ENCODE measurements at places on chromosomes 12 and 14.

DNA sequence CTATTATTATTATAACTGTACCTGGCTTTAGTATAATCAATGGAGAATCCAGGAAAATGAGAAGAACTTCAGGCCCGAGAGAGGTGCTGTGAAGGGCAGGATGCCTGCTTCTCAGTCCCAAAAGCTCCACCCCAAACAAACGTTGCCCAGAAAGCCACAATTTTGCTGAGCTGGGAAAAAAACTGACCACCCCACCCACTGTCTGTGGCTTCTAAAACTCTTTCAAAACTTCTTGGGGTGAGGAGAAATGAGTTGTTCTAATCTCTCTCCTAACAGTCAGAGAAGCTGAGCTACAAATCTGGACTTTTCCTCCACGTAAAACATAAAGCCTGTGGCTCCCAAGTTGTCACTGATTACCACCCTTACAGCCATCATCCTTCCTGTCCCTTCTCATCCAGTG lies 13.4 kb downstream of the VDR start:
- no peak for DNase-seq

DNA sequence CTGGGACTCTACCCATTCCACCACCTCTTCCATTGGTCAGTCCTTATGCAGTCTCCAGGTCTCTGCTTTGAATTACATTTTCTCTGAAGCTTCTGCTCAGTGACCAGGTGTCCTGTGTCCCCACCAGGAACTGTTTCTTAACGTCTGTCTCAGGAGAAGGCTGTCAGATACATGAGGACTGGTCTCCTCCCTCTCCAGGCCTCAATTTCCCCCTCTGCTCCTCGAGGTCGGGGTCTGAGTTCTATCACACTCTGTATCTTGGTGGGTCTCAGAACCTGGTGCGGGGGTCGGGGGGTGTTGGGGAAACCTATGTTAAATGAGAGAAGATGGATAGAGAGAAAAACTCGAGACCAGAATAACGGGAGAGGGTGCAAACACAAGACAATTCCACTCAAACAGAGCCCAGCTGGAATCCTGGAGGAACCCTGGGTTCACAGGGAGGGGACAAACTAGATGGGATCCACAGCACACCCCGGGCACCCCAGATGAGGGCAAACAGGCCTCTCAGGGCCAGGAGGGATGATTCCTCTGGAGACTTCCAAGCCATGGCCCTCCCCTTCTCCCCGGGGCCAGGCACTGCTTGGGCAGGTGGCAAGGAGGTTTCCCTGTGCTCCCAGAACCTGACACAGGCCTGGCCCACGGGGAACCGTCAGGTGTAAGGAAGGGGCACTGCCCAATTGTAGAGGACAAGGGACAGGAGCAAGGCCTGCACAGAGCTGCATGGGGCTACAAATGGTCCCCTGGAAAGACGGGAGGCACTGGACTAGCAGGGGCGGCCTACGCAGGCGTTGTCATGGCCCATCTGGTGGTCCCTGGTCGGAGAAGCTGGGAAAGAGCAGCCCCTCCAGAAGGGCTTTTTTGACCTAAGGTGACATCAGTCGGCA lies 313.2 kb upstream of the DIO3 start:
- no peak for DNase-seq

GRCh38 chr14:100619396-100620254 lies 32.4 kb upstream of the BEGAIN start:
- DNase-seq = no peak

DNA sequence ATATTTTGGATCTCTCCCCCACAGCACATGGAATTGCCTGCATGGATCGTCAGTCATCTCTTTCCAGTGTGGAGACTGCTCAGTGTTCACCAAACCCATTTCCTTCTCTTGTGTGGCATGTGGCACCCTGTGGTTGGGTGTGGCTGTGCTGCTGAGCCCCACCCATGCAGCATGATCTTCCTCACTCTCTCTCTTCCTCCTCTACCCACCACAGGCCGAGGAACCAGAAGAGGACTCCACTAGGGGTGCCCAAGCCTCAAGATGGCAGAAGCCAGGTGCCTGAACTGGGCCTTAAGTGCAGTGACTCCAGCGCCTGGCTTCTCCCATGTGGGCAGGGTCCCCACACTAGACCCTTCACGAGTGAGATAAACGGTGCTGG lies 66.8 kb upstream of the GPR68 start:
- no peak for DNase-seq

GRCh38 chr14:99540196-99541032 lies 59.2 kb downstream of the CCNK start:
- no peak for DNase-seq

GRCh38 chr12:6204533-6205143 lies 4.4 kb downstream of the CD9 start:
- DNase-seq = no peak

- DNase-seq = no peak
Measured at GRCh38 chr14:34036319-34036766, 85.5 kb upstream of the EGLN3 start.

All from epithelial cell of prostate (primary cell).